ENCODE measurements at places on chromosomes 12 and 14.

DNA sequence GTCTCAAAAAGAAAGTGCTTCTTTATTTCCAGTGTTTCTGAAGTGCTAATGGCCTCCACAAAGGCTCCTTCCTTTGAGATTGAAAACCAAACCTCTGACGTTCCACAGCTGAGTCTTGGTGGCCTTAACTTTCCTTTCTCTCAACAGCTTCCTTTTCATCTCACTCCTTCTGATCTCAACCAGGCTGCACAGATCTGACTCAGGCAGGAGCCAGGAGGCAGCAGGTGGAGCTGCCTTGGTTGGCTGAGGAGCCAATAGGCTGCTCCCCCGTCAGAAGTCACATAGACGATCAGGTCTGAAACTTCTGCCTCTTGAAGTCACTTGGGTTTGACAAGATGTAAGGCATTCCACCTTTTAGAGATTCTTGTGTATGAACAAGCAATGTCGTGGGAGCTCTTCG lies 9.1 kb upstream of the KCNA5 start:
- DNase-seq = no peak

DNA sequence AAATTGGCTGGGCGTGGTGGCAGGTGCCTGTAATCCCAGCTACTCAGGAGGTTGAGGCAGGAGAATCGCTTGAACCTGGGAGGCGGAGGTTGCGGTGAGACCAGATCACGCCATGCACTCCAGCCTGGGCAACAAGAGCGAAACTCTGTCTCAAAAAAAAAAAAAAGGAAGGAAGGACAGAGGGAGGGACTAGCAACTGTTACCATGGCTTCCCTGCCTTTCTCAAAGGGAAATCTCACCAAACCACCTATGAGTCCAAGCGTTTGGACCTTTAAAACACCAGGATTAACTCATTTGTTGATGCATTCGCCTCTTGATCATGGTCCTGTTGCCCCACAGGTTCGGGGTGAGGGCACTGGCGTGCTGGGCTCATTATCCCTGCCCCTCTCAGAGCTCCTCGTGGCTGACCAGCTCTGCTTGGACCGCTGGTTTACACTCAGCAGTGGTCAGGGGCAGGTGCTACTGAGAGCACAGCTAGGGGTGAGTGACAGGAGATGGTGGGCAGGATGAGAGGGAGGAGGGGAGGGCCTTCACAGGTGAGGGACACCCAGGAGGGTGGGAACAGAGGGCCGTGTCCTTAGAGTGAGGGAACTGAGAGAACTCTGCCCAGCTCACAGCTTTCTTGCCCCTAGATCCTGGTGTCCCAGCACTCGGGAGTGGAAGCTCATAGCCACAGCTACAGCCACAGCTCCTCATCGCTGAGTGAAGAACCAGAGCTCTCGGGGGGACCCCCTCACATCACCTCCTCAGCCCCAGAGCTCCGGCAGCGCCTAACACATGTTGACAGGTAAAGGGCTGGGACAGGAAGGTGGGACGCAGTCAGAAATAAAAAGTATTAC lies 10.2 kb upstream of the MYL6B start:
- DNase-seq = no peak

DNA sequence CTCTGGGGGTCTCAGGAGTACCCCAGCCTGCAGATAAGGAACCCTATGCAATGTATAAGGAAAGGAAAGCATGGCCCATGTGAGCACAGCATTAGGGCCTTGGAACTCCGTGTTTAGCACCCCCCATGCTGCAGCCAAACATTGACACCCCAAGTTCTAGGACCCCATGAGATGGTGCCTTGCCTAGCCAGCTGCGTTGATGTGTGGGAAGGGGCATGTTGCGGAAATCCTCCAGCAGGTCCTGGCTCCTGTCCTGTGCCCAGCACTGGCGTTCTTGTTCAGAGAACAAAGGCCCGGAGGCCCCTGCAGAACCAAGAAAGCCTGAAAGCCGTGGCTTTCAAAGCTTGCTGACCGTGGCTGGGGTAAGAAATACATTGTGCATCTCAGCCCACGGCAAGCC lies 99.4 kb upstream of the DIO3 start:
- no peak for DNase-seq

DNA sequence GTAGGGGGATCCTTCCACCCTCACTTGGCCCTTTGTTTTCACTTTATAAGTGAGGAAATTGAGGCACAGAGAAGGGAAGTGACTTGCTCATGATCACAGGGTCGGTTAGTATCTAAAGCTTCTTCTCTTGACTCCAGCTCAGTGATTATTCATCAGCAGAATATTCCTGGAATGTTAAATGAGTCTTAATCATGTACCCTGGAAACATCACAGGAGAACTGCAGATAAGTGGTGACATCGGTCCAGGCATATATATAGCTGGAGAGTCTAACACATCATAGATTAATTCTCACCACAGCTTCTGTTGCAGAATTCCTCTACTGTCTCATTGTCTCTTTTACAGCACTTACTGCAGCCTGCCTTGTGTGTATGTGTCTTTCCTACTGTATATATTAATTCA lies 69.9 kb downstream of the PAH start:
- DNase-seq = no peak

DNA sequence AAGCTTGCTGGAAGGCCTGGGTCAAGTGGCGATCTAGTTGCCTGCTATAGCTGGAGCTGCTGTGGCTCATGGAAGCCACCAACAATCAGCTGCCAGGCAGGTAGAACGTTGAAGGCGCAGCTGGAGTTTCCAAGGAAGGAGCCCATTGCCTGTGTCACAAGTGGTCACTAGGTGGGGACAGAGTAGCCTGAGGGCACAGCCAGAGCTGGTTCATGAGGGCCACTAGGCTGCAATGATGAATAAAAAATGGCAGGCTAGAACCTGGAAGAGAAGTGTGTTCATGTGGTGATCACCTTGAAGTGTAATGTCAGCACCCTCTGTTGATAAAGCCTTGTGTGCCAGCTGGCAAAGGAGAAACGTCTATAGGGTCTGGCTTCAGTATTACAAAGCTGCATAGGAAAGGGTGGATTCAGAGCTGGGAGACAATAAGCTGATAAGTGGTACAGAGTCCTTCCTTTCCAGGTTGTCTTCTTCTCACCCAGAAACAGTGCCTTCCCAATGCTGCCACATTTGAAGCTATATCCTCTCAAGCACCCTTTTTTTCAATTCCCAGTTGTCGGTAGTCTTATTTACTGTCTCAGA lies 165.8 kb downstream of the EMP1 start:
- DNase-seq = no peak

DNA sequence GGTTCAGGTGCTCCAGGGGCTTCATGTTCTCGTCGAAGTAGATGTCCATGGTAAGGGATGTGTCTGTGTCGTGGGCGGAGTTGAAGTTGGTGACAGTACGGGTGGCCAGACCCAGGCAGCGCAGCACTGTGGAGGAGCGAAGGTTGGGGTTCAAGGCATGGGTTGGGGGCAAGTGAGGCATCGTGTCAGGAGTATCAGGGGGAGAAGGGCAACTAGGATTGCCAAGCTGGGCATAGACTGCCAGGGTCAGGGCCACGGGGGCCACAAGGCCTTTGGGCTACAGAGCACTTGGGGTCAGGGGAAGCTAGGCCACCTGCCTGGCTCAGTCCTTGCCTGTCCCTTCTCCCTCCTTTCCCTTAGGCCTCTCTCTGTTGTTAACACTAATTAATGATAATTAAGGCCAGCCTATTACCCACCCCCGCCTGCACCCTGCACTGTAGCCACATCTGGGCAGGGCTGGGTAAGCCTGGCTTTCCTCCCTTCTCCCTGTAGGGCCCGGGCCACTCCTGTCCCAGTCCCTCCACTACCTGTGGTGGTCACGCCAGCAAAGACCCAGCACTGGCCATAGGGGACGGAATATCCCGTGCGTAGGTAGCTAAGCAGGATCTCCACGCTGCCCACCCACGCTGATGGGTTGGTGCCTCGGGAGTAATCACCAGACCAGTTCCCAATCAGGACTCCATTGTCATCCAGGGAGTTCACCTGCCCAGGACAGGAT lies 4.3 kb downstream of the TGM1 start:
- DNase-seq = no peak

- DNase-seq = no peak
Measured at GRCh38 chr14:103317976-103318580, 16.0 kb upstream of the EIF5 start.

- no peak for DNase-seq
Measured at GRCh38 chr12:62903151-62903550, 31.8 kb downstream of the PPM1H start.

DNA sequence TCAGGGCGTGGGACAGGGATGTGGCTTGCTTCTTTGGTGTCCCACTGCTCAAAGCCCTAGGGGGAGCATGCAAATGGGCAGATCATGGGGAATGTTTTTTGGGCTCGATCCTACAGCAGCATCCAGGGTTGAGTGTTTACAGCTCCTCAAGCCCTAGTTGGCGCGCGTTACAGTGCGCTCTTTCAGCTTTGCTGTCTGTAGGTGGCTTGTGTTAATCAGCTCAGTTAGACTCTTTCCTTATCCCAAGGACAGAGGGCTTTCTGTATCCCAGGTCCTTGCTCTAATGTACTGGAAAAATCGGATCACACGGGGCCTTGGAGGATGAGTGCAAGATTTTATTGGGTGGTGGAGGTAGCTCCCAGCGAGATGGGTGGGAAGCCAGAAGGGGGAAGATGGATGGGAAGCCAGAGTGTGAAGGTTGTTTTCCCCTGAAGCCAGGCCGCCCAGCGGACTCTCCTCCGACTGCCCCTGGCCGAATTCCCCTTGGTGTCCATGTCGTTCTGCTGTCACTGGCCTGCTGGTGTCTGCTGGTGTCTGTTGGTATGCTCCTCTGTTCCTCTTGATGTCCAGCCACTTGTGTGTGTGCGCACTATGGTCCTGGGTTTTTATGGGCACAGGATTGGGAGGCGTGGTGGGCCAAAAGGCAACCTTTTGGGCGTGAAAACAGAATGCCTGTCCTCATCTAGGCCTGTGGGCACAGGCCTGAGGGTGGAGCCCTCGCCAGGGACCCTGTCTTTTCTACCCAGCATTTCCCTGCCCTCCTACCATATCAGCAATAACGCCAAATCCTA lies 10.7 kb upstream of the TXNRD1 start:
- DNase-seq = no peak

DNA sequence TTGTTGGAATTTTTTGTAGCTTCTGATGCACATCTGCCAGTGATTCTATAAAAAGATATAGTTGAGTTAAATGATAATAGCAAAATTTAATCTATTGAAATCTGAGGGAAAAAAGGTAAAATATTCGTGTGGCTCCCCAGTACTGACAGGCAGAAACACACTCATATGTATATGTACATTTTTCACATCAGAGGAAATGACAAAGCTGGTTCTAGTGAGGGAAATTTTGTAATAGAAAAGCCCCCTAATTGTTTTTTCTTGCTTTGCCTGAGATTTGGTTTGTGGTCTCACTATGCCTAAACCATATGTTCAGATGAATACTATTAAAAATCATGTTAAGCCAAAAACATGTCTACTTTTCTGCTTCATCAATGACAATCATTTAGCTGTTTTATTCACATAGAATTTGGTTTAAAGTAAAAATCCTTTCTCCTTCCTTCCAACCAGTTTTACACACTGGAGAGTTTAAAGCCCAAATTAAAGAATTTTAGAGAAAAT lies 203.5 kb downstream of the ANO6 start:
- no peak for DNase-seq

GRCh38 chr12:114003286-114003685 lies 37.2 kb upstream of the RBM19 start:
- no peak for DNase-seq
